Colonic mucosa (tissue), 4 donors: ENCODE measurements at places on chromosomes 1 and 21. TPM values are rescaled to one million over a fixed set of nuclear protein-coding genes. Genes with fewer than 3 reads are reported as not detected.

The LYPD8 gene
- 310 TPM for total RNA-seq

The SLC50A1 gene
- 102 TPM for total RNA-seq

The GCSAML gene
- total RNA-seq, result 0.40 TPM

DNA sequence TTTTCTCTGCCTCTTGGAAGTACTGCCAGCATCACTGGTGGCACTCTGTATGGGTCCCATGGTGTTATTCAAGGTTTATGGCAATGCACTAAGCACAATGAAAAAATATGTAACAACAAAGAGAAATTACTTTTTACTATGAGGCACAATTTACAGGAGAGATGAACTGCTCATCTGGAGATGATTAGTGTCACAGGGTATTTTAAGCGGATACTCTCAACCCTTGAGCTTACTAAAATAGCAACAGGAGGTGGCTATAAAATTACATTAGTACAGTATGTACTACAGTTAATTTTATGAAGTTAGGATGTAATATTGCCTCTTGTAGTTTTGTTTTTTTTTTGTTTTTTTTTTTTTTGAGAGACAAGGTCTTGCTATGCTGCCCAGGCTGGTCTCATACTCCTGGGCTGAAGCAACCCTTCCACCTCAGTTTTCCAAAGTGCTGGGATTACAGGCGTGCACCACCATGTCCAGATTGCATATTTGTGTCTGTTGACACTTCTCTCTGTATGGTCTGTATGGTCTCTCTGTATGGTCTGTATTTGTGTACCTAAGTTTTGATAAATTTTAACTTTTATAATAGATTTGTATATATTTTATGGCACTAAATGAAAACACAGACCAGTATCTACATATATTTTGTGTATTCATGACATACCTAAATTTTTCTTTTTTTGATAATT, 175.6 kb upstream of the HP1BP3 start:
- no peaks in the 10 kb centered on the region for H3K36me3 ChIP-seq
- no peak overlapping the region for H3K27ac ChIP-seq
- no peaks in the 10 kb centered on the region for H3K27me3 ChIP-seq
- no peak for DNase-seq
- H3K4me3 ChIP-seq, result no peak overlapping the region

GRCh38 chr1:26259005-26259404, 20.9 kb upstream of the SH3BGRL3 start:
- no peaks in the 10 kb centered on the region for H3K27me3 ChIP-seq
- no peak overlapping the region for H3K4me3 ChIP-seq
- H3K27ac ChIP-seq, result no peak overlapping the region
- DNase-seq, result no peak
- no peaks in the 10 kb centered on the region for H3K4me1 ChIP-seq

- no peaks in the 10 kb centered on the region for H3K27me3 ChIP-seq
- H3K36me3 ChIP-seq, result no peaks in the 10 kb centered on the region
- H3K4me1 ChIP-seq, result no peaks in the 10 kb centered on the region
- no peak for DNase-seq
- no peak overlapping the region for H3K4me3 ChIP-seq
- H3K27ac ChIP-seq, result no peak overlapping the region
Observed at GRCh38 chr1:41440321-41441085, 44.0 kb downstream of the EDN2 start.

- H3K27ac ChIP-seq, result no peak overlapping the region
- no peaks in the 10 kb centered on the region for H3K4me1 ChIP-seq
- H3K27me3 ChIP-seq, result no peaks in the 10 kb centered on the region
- no peak overlapping the region for H3K4me3 ChIP-seq
- DNase-seq, result no peak
- no peaks in the 10 kb centered on the region for H3K36me3 ChIP-seq
Observed at GRCh38 chr1:189429610-189430009, 1048.1 kb downstream of the BRINP3 start.

DNA sequence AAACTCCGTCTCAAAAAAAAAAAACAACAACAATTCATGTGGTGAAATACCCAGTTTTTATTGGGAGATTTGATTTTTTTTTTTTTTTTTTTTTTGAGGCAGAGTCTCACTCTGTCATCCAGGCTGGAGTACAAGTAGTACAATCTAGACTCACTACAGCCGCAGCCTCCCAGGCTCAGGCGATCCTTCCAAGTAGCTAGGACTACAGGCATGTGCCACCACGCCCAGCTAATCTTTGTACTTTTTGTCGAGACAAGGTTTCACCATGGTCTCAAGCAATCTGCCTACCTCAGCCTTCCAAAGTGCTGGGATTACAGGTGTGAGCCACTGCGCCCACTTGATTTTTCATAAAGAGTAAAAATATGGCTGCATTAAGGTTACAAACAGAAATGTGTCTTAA, 15.4 kb downstream of the FAM76A start:
- no peaks in the 10 kb centered on the region for H3K36me3 ChIP-seq
- H3K27ac ChIP-seq, result no peak overlapping the region
- no peaks in the 10 kb centered on the region for H3K27me3 ChIP-seq
- no peaks in the 10 kb centered on the region for H3K4me1 ChIP-seq

DNA sequence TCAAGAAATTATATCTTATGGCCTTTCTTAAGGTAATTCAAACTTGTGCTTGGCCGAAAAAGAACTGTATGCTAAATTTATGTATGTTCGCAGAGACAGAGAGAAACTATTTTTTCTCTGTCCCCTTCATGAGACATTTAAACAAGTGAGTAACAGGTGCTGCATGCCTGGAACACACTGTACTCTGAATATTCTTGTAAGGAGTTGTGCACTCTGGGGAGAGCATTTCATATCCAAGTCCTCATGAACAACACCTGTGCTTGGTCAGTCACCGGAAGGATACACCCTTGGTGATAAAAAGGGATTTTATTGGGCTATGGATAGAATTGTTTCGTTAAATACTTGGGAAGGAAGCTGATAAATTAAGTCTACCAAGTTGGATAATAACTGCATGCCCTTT, 220.8 kb upstream of the NRIP1 start:
- no peaks in the 10 kb centered on the region for H3K36me3 ChIP-seq
- no peak for DNase-seq
- H3K4me1 ChIP-seq, result no peaks in the 10 kb centered on the region
- no peak overlapping the region for H3K4me3 ChIP-seq
- H3K27ac ChIP-seq, result no peak overlapping the region
- no peaks in the 10 kb centered on the region for H3K27me3 ChIP-seq

DNA sequence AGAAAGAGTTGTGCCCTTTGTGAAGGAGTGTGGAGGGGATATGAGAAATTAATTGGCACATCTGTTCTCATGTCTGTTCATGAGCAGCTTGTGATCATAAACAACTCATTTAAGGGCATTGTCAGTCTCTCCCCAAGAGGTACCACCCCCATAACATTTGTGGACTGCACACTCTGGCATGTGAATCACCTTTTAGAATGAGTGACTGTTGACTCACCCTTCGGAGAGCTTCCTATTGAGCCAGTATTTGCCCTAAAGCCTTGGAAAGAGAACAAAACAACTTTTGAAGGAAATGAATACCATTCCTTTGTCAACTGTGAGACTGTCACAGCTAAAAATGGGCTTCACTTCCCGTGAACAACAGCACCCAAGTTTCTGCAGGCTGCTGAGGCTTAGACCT, 27.5 kb upstream of the MYSM1 start:
- no peak overlapping the region for H3K27ac ChIP-seq
- no peak for DNase-seq
- no peaks in the 10 kb centered on the region for H3K36me3 ChIP-seq
- no peak overlapping the region for H3K4me3 ChIP-seq

DNA sequence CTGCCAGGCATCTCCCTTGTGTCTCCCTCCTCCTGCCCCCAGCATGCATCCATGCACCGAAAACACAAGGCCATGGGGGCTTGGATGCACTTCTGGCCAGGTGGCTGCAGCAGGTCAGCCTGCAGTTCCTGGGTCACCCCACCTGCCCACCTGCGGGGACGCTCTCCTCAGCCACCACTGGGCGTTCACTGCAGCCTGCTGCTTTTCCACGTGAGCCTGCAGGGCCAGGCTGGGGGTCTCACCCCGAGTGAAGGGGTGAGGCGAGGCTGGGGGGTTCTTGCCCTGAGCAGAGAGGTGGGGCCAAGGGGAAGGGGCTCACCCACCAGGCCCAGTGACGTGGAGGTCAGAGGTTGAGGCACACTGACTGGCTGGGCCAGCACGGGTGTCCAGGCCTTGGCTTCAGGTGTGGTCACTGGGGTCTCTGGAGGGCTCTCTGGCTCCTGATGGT, 64.6 kb downstream of the WNT9A start:
- H3K27me3 ChIP-seq, result no peaks in the 10 kb centered on the region
- peak; percentile 12 for DNase-seq
- no peaks in the 10 kb centered on the region for H3K36me3 ChIP-seq
- no peak overlapping the region for H3K27ac ChIP-seq
- peaks cover 6% of the 10 kb centered on the region for H3K4me1 ChIP-seq
- H3K4me3 ChIP-seq, result no peak overlapping the region

- no peaks in the 10 kb centered on the region for H3K27me3 ChIP-seq
- H3K36me3 ChIP-seq, result no peaks in the 10 kb centered on the region
- no peak for DNase-seq
- no peak overlapping the region for H3K4me3 ChIP-seq
- H3K27ac ChIP-seq, result no peak overlapping the region
Observed at GRCh38 chr1:191578281-191578680, 580.0 kb upstream of the RGS18 start.

DNA sequence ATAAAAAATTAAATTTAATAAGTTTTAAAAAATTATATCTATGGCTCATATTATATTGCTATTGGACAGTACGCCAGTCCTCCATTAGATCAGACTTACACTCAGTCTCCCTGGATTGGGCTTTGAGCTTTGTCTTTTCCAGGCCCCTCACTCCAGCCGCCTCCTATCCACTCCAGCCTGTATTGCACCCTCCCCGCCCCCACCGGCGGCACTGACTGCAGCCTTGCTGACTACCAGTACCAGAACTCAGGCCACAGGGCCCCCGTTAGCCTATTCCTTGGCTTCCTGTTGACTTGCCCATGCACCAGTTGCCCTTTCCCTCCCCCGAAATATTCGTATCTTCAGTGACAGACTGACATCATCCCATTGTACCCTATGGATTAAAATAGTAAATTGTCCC, 127.9 kb downstream of the CSMD2 start:
- no peak for DNase-seq
- no peaks in the 10 kb centered on the region for H3K4me1 ChIP-seq
- H3K27me3 ChIP-seq, result no peaks in the 10 kb centered on the region
- no peaks in the 10 kb centered on the region for H3K36me3 ChIP-seq
- H3K4me3 ChIP-seq, result no peak overlapping the region

- no peaks in the 10 kb centered on the region for H3K36me3 ChIP-seq
- H3K27me3 ChIP-seq, result no peaks in the 10 kb centered on the region
- no peak for DNase-seq
- H3K4me1 ChIP-seq, result no peaks in the 10 kb centered on the region
Observed at GRCh38 chr1:221563476-221563921, 178.4 kb downstream of the DUSP10 start.

GRCh38 chr1:161816201-161816600, 50.1 kb downstream of the ATF6 start:
- H3K4me3 ChIP-seq, result no peak overlapping the region
- H3K36me3 ChIP-seq, result peaks cover 5% of the 10 kb centered on the region
- H3K27ac ChIP-seq, result no peak overlapping the region
- no peaks in the 10 kb centered on the region for H3K27me3 ChIP-seq
- DNase-seq, result no peak

DNA sequence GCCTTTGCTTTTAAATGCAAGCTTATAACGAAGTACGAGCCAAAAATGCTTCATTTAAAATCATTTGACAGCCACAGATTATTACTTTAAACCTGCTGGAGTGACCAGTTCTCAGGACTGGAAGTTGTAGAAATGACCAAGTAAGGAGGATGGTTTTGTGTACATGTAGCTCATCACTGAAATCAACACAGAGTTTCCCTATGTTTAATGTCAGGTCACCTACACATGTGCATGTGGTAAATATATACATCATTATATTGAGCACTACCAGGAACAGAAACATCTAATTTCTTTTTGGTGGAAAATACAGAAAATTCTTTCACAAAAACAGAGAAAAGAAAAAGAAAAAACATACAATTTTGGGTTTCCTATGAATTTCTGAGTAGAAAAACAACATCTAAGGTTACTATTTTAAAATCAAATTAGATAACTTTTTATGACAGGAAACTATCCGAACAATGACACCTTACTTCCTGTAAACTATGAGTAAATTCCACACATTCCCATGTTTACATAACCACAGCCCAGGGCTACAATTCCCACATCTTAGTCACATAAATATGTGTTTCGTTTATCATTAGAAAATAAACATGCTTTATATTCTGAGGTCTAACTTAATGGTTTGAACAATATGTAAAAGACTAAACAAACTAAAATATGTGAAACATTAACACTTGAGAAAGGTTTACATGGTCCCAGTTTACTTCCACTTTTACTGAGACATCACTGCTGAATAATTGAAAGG, 73.6 kb downstream of the ZNF281 start:
- no peaks in the 10 kb centered on the region for H3K4me1 ChIP-seq
- no peak overlapping the region for H3K4me3 ChIP-seq
- H3K27ac ChIP-seq, result no peak overlapping the region
- no peaks in the 10 kb centered on the region for H3K27me3 ChIP-seq

- H3K4me3 ChIP-seq, result no peak overlapping the region
- H3K27me3 ChIP-seq, result no peaks in the 10 kb centered on the region
- no peak for DNase-seq
- no peak overlapping the region for H3K27ac ChIP-seq
- no peaks in the 10 kb centered on the region for H3K36me3 ChIP-seq
Observed at GRCh38 chr1:227420147-227420546, 101.9 kb upstream of the CDC42BPA start.

- H3K4me3 ChIP-seq, result no peak overlapping the region
- no peaks in the 10 kb centered on the region for H3K36me3 ChIP-seq
- no peaks in the 10 kb centered on the region for H3K27me3 ChIP-seq
- no peak for DNase-seq
- H3K4me1 ChIP-seq, result no peaks in the 10 kb centered on the region
Observed at GRCh38 chr1:169989246-169989645, 85.2 kb downstream of the KIFAP3 start.

GRCh38 chr1:175090780-175091179, 23.1 kb downstream of the TNN start:
- no peak overlapping the region for H3K27ac ChIP-seq
- DNase-seq, result no peak
- no peaks in the 10 kb centered on the region for H3K36me3 ChIP-seq
- no peaks in the 10 kb centered on the region for H3K27me3 ChIP-seq
- H3K4me1 ChIP-seq, result no peaks in the 10 kb centered on the region

DNA sequence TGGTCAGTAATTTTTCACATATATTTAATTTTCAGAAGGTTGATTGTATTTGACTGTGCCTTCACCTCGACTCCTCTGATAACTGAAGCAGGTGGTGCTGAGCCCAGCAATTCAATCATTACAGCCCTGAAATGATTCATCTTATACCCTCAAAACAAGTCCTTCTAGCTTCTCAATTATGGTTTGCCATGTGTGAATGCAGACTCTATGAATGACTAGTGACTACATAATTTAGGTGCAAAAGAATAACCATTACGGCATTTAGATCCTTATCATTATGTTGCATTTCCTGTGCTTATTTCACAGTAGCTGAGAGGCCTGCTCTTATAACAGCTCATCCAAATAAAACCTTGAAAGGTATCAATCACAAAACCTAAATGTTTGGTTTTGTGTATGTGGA, 54.0 kb upstream of the COL11A1 start:
- H3K4me1 ChIP-seq, result no peaks in the 10 kb centered on the region
- H3K27ac ChIP-seq, result no peak overlapping the region
- no peak for DNase-seq
- H3K4me3 ChIP-seq, result no peak overlapping the region
- no peaks in the 10 kb centered on the region for H3K27me3 ChIP-seq

- no peak for DNase-seq
- no peak overlapping the region for H3K27ac ChIP-seq
- H3K4me3 ChIP-seq, result no peak overlapping the region
- H3K27me3 ChIP-seq, result no peaks in the 10 kb centered on the region
- no peaks in the 10 kb centered on the region for H3K4me1 ChIP-seq
Observed at GRCh38 chr21:32233055-32233546, 45.7 kb downstream of the MIS18A start.
